Activated B cell treated with CpG ODN at 0.5 μM for 24 hours (primary cell): ENCODE measurements at places on chromosomes 1 and 21.

GRCh38 chr1:43753422-43753821, 46.1 kb downstream of the ST3GAL3 start:
- DNase-seq = no peak

GRCh38 chr1:236341298-236341697, 52.8 kb upstream of the EDARADD start:
- DNase-seq = no peak

GRCh38 chr1:61284936-61285335, 202.6 kb downstream of the NFIA start:
- DNase-seq = no peak

DNA sequence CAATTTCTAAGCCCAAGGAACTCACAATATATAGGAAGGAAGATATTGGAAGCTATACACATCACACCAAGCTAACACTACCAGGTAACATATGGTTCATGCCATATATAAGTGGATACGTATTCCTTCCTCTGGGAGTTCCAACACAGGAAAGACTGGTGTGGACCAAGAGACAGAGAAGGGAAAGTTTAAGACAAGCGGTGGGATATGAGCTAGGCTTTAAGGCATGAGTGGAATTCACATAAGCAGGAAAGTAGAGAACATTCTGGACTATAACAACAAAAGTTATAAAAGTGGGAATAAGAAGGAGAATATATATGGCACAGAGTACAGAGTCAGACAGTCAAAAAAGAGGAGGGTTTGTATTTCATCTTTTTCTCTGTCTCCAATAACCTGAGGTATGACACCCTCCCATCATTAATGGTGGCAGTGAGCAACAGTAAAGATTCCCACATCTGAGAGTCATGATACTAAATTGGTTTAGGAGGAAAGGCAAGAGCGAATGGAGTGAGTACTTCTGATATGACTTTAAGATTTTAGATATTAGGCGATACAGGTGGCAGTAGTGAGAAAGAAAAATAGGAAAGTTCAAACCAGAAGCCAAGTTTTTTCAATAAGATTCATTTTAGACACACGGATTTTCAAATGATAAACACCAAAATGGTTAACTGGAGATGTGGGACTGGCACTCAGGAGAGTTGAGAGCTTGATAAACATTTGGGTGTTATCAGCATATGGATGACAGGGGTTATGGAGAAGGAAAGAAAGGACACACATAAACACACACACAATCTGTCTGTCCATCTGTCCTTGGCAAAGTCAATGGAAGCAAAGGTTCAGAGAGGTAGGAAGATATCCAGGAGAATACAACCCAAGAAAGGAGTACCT, 87.4 kb upstream of the TTC39A start:
- no peak for DNase-seq

- DNase-seq = no peak
Measured at GRCh38 chr1:205541161-205541886, 36.9 kb downstream of the CDK18 start.

- no peak for DNase-seq
Measured at GRCh38 chr1:244341455-244342450, 110.0 kb downstream of the ADSS2 start.
